DND-41 (cell line): ENCODE measurements at places on chromosomes 13 and 19.

DNA sequence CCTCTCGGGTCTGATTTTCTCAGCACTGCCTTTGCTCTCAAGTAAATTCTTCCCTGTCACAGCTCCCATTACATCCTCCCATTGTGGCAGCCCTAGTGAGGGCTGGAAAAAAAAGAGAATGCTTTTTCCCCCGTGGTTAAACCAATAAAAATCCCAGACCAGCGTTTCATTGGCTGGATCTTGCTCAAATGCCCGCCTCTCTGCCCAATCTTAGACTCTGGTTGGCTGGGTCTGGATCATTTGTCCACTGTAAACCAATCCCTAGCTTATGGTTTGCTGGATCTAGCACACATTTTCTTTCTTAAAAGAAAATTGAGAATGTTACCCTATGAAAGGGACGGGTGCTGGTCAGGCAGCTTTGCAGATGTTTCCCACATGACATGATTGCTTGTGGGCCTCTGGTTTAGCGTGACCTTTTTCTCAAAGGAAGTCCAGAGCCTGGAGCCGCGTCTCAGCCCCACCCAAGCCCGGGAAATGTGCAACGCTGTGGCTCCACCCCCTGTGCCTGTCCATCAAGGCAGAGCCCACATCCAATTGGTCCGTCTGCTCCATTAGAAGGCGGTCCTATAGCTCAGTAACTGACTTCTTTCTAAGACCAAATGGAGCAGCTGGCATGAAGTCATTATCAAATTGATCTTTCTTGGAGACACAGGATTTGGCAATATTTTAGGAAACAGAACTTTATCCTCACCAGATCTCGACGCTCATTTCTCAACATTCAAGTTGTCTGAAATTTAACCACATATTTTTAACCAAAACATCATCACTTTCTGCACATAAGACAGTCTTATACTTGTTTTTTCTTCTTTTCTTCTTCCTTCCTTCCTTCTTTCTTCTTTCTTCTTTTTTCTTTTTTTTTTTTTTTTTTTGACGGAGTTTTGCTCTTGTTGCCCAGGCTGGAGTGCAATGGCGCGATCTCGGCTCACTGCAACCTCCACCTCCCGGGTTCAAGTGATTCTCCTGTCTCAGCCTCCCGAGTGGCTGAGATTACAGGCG is 2.6 kb upstream of the MCEMP1 start:
- DNase-seq: peak; percentile 70

DNA sequence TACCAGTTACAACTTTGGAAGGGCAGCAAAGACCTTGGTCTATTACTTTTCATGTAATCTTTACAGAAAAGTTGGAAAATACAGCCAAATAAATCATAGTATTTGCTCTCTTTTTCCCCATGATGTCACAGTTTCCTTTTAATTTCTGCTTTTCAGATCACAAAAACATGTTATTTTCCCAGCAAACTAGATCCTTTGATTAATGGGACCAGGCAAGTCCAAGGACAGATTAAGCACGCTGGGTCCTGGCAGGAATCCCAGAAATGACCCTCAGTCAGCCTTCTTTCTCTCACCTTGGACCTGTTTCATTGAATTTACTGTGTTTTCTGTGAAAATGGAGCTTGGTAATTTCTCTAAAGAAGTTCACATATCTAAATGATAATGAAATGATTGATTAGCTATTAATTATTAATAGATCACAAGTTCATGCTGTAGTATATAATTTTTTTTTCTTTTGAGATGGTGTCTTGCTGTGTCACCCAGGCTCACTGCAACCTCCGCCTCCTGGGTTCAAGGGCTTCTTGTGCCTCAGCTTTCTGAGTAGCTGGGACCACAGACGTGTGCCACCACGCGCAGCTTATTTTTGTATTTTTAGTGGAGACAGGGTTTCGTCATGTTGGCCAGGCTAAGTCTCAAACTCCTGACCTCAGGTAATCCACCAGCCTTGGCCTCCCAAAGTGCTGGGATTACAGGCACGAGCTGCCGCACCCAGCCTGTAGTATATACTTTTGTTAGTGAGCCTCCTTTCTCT is 16.0 kb downstream of the SPATA13 start:
- DNase-seq: no peak

- DNase-seq: no peak
These were observed 294.5 kb downstream of the ENOX1 start for GRCh38 chr13:43492311-43492710.

DNA sequence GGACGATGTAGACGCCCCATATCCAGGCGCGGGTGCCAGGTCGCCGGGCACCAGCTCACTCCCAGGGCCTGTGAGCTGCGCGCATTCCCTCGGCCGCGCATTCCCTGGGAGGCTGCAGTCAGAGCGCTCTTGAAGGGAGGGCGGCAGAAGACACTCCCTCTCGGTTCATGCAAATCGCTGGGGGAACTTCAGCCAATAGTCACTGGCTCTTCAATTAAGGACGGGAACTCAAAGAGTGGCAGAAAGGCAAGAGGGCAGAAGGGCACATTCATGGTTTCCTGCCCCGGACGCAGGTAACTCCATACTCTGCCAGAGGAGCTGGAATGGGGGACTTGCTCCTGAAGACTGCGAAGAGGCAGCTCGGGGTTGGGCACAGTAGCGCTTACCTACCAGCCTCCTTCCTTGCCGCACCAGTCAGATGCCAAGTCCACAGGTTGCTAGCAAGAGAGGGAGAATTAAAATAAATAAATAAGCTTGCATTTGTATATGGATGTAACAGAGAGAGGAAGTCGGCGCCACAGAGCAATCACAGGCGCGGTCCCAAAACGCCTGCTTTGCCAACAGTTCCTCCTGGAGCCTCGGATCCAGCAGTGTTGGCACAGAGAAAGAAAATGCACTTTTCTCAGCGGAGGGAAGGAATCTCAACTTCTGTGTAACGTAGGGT is 459 bp downstream of the PCDH20 start:
- DNase-seq: no peak

- DNase-seq: peak; percentile 26
These were observed 140.4 kb downstream of the TEX29 start for GRCh38 chr13:111460548-111461444.

DNA sequence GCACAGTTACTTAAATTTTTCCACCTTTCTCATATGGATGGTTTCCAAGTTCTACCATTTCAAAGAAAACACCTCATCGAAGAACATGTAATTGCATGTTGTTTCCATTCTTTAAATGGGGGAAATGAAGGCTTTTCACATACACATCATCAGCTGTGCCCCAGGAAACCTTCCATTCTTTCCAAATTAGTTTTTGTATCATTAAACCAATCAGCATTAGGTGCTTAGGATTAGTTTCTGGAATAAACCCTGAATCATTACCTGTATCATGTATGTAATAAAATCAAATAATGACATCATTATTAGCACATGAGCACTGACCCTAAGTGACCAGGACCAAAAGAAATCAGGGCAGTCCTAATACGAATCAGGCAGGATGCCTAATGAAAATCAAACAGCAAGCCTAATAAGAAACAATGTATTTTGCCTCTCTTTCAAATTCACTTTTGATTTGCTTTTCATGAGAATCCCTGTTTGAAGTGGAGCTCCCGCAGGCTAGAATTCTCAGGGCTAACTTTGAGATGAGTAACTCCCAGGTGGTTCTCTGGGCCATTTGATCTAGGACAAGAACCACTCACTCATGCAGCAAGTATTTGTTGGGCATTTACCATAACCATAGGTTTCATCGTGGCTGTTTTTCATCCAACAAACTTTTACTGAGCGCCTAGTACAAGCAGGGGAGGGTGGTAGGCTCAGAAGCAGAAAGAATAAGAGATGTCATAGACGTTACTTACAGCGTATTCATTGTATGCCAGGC is 89.2 kb downstream of the MZT1 start:
- DNase-seq: no peak

- DNase-seq: no peak
These were observed 13.9 kb upstream of the KATNAL1 start for GRCh38 chr13:30321256-30321655.

DNA sequence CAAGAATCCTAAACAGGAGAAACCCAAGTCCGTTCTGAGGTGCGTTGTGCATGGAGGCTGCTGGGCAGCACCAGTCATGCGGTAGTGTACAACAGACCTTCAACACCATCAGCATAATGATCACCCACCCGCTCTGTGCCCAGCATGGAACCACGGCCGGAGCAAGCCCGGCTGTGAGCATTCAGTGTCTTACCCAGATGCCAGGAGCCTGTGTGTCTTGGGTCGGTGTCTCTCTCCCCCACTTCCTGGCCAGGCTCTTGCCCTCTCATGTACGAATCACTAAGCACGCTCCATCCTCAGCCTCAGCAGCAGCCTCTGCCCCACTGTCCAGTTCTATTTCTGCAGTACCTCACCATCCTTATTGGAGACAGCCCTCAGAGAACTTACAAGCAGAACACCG is 231.6 kb upstream of the IRS2 start:
- DNase-seq: no peak

GRCh38 chr19:15913830-15914229 is 16.0 kb upstream of the CYP4F2 start:
- DNase-seq: no peak

- DNase-seq: peak; percentile 50
These were observed 39.9 kb upstream of the CEACAM8 start for GRCh38 chr19:42634409-42635232.

DNA sequence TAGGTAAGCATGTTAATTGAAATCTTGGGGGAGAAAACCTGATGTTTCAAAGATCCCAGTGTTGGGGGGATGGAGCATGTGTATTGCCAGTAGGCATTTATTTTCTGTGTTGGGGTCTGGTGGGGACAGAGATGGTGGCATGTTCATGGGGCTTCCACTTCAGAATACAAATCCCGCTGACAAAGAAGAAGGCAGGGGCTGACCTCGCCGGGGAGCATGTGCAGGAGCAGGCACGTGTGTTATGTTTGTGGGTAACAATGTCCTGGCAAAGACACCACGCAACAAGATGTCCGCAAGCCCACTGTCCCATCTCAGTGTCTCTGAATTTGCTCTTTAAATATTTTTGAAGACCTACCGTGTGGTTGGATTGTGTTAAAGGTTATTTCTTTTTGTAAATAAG is 164.5 kb downstream of the TEX29 start:
- DNase-seq: no peak

- DNase-seq: no peak
These were observed 25.7 kb upstream of the WASF3 start for GRCh38 chr13:26531742-26532141.

DNA sequence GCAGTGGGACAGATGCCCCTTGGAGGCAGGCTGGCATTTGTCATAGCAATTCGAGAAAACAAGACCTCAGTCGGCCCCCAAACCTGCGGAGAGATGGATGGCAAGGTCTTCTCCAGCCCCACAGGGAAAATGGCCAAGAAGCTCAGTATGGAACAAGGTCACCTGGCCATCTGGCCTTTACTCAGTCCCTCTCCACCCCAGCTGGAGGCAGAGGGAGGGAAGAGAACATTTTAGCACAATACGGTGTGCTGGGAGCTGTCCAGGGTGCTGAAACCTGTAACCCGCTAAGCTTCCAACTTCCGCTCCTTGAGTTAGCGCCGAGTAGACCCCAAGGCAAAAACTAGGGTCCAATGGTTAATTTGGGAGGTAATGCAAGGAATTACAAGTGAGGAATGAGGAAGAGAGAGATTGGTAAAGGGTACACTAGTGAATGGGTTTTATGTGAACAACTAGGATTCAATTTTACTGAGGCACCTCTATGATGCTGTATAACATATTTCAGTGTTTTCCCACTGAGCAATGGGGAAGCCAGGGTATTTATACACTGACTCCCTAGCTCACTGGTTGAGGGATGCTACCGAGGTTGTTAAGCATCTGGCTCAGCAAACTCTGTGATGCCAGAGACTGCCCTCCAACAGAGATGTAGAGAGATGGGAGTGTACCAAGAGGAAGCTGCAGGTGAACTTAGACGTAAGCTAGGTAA is 64.3 kb downstream of the CACNA1A start:
- peak; percentile 63 for DNase-seq

GRCh38 chr13:28573595-28574373 is 78.9 kb upstream of the FLT1 start:
- no peak for DNase-seq

DNA sequence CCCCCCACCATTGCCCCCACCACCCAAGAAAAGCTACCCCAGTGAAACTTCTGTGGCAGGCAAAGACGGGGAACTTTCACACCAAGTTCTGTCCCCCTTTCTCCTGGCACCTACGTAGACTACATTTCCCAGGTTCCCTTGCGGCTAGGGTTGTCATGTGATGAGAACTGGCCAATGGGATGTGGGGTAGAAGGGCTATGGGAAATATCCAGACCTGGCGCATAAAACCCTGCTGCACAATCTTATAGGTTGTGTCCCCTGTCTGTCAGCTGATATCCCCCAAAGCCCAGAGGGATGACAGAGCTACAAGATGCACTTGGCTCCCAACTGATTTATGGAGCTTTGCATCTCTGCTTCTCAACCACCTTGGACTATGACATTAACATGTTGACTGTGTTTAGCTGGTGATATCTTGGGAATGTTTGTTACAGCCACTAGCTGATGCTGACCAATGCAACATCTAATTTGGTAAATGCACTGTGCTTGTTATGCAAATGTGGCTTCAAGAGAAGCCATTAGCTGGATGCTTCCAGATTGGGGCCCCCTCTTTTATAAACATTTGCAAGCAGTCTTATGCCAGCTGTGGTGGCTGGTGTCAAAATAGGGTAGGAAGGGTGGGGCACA is 6.1 kb downstream of the SH2D3A start:
- peak; percentile 53 for DNase-seq

DNA sequence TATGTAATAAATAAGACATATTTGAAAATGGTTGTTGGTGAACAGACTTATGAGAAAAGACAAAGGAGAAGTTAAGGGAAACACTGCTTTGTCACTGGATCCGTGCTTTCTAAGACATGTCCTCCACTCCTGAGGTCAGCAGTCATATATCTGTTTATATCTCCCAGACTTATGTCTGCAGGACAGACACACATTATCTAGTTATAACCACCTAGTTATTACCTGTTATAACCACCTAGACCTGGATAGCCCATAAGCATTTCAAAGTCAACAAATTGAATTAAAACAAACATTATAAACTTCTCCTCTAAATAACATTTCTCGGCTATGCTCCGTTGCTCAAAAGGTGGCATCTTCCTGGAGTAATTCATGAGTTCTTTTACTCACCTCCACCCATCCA is 96.4 kb downstream of the SPRY2 start:
- DNase-seq: no peak

- DNase-seq: no peak
These were observed 574.4 kb upstream of the KLF12 start for GRCh38 chr13:74708629-74709028.

DNA sequence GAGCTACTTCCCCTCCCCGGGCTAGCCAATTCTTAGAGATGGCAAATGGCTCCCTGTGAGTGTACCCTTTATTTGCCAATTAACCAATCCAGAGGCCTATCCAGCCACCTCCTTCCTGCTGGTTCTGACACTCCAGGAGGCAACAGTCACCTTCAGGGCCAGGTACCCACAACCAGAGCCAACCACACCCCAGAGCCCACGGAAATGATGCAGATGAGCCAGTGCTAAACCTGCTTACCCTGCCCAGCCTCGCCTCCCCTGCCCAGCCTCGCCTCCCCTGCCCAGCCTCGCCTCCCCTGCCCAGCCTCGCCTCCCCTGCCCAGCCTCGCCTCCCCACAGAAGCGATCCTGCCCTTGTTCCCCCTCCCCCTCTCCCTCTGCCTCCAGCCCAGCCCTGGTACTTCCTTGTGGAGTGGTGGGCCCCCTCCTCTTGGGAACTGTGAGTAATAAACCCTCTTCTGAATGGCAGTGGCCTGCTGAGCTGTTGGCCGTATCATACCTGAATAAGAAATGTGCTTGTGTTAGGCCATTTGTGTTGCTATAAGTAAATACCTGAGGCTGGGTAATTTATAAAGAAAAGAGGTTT is 173.8 kb upstream of the RNF113B start:
- no peak for DNase-seq
